ENCODE measurements at places on chromosomes 1 and 21.

DNA sequence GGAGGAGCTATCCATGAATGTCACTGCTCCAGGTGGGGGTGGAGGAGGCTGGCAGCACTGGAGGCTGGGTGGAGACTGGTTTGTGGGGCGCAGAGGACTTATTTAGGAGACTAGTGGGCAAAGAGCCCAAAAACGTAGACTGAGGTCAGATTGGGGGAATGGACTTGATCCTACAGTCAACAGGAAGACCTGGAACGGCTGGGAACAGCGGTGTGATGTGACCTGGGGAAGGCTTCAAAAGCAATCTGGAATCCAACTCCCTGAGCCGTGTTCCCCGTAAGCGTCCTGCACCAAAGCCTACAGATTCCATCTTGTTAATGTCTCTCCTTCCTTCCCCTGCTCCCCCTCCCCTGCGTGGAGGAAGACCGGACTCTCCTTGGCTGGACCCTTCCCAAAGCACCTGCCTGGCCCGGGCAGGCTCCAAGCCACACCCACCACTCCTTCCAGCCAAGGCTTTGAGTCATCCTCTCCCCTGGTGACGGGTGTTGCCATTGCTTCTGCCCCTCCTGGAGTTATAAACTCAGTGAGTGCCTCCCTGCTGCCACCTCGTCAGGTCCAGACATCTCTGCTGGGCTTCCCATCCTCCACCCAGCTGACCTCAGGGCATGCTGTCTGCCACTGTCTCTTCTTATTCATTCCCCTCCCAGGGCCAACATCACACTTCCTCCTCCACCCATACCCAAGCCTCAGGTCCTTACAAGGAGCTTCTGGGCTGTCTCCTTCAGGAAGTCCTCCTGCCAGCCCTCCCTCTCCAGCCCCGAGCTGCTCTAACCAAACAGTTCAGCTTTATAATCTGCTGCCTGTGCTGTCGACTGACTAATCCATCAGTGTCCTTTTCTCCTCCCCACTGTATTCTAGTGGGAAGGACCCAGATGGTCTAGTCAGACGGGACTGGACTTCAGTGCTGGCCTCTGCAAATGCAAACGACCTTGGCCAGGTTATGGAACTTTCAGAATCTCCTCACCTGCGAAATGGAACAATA lies 1.6 kb upstream of the CLSTN1 start:
- peak; percentile 72 for DNase-seq

- no peak for DNase-seq
Measured at GRCh38 chr1:244654108-244655038, 1.4 kb downstream of the DESI2 start.

GRCh38 chr21:39453571-39454179 lies 1.9 kb downstream of the SH3BGR start:
- DNase-seq = no peak

DNA sequence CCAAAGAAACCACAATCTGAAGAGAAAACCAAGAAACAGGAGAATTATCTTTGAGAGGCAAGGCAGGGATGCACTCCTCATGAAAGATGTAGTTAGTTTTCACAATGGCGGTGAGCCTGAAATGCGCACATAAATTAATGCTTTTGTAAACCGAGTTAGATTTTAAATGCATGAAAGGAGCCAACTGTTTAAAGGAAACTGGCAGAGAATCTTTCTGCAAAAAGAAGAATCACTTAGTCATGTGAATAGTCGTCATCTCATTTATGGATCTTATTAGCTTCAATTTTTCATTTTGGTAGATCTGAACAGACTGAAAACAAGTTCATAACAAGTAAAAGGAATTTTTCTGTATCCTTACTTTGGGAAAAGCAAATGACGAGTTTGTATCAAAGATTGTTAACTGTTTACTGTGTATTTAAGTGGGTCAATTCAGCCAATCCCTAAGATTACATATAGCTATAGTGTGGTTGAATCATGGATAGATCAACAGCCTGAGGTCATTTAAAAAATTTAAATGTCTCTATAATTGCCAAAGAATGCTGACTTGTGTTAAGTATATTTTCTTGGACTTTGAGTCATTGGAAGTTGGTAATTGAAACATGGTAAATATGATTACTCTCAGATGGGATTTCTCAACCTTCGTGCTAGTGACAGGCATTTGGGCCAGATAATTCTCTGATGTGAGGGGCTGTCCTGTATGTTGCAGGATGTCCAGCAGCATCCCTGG lies 226.6 kb upstream of the KAZN start:
- DNase-seq = peak; percentile 51

GRCh38 chr1:185541871-185542301 lies 192.3 kb upstream of the HMCN1 start:
- peak; percentile 40 for DNase-seq

GRCh38 chr1:31476891-31477846 lies 64.2 kb downstream of the SERINC2 start:
- no peak for DNase-seq

DNA sequence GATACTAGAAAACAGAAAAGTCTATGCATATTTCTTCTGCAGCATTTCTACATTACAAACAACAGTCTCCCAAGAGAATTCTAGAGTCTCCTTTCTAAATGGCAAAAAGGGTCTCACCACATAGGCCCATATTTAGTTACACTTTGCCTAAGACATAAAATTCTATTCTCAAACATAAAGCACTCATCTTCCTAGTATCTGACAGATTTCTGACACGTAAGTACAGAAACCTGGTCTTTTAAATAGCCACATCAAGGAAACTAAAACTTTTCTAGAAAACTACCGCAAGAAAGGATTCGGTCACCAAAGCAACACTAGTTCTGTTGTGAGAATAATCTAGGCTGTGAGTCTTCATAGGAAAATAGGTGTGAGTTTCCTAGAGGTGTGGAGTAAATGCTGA lies 33.6 kb upstream of the CTSK start:
- no peak for DNase-seq

DNA sequence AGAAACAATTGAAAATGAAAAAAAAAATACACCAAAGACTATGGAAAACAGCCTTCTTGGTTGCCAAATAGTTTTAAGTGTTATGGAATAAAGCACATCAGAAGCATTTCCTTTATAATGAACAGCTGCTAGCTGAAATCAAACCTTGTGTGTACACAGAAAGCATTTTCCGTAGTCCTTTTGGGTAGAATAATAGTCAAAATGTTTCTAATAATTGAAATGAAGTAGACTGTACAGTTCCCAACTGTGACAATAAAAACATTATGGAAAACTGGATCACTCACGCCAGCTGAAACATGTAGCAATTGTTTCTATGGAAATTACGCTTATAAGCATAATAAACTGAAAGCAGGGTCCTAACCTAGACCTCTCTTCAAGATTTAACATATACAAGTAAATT lies 856.3 kb upstream of the B3GALT2 start:
- DNase-seq = no peak

DNA sequence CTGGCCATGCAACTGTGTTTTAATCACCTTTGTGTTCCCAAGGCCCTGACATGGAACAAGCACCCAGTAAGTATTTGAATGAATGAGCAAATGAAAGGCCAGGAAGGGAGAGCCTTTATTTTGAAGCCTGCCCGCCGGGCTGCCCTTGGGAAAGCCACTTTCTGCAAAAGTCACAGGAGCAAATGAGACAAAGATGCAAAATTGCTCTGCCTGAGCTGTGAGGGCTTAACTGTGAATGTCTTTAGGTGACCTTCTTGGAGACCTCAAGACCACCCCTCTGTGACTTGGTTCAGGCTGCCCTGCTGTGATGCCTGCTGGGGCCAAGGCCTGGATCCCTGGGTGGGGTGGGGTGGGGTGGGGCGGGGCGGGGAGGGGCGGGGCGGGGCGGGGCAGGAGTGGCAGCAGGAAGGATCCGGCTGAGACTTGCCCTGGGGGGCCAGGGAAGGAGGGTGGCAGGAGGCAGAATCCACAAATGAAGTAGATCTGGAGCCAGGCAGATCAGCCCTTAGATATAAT lies 54.0 kb downstream of the RUNX3 start:
- DNase-seq = no peak

GRCh38 chr1:224427346-224427745 lies 7.3 kb downstream of the WDR26 start:
- DNase-seq = peak; percentile 76

DNA sequence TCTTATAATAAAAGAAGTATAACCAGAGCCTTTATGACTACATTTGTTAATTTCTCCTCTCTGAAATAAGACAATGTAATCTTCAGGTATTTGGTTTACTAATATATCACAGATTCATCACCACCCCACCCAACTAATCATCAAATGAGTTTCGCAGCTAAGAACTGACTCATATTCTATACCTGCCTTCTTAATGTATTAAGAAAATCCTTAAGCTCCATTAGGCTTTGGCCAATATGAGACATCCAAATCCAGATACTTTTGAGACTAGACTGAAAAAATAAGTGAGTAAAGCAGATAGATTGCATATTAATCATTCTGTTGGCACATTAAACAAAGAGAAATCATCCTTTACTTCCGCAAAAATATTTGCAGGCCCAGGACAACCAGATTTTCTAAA lies 18.7 kb upstream of the FMO2 start:
- no peak for DNase-seq

DNA sequence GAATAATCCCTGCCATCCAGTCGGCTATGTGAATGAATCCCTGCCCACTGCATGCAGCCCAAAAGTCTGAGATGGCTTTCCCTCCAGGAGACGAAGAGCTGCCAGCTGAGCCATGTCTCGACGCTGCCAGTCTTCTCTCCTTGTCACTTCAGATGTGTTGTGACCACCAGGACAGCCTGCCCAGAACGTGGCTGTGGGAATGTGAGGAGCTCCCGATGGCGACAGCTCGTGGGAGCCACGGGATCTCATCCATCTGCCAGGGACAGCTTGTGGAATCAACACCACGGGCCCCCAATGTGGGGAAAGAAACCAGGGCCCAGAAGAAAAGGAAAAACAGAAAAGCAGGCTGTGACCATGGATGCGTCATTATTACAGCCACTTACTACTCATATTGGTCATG lies 67.2 kb downstream of the NFASC start:
- DNase-seq = no peak

GRCh38 chr1:247407180-247407616 lies 8.8 kb upstream of the NLRP3 start:
- DNase-seq = no peak

All from AG08395 (cell line).